ENCODE measurements at places on chromosomes 16 and 17. TPM values are rescaled to one million over a fixed set of nuclear protein-coding genes. Genes with fewer than 3 reads are reported as not detected.

DNA sequence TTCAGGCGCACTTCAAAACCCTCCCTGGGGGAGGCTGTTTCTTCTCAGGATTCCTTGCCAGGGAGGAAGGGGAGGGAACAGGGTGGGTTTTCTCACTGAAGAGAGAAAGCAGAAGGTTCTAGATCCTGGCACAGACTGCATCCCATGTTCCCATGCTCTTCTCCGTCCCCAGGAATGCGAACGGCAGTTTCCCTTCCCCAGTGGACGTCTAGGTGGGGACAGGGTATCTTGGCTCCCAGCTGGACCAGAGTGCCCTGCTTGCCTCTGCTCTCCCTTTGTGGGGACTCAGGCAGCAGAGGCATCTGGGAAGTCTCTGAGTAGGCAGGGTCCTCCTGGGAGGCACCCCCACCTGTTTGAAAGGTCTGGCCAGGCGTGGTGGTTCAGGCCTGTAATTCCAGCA lies 3.0 kb upstream of the TCF25 start:
- no peak for DNase-seq

DNA sequence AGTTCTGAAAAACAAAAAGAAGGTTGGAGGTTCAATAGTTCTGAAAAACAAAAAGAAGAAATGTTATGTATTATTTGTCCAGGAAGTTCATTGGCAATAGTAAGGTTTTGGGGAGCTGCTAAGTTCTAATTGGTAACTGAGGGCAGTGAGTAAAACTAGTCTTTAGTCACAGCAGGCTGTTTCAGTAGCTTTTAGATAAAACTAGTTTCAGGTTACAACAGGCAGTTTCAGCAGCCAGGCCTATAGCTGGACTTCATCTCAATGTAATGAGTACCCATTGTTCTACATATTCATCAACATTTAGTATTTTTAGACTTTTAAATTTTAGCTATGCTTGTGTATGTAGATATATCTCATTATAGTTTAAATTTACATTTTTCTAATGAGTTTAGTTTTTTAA lies 639.3 kb downstream of the TOX3 start:
- DNase-seq = no peak

The CISD3 gene
- total RNA-seq = 11.2 TPM

The NPIPA2 gene
- total RNA-seq = 3.7 TPM

GRCh38 chr16:54927125-54928015 lies 3.3 kb upstream of the IRX5 start:
- DNase-seq = no peak

DNA sequence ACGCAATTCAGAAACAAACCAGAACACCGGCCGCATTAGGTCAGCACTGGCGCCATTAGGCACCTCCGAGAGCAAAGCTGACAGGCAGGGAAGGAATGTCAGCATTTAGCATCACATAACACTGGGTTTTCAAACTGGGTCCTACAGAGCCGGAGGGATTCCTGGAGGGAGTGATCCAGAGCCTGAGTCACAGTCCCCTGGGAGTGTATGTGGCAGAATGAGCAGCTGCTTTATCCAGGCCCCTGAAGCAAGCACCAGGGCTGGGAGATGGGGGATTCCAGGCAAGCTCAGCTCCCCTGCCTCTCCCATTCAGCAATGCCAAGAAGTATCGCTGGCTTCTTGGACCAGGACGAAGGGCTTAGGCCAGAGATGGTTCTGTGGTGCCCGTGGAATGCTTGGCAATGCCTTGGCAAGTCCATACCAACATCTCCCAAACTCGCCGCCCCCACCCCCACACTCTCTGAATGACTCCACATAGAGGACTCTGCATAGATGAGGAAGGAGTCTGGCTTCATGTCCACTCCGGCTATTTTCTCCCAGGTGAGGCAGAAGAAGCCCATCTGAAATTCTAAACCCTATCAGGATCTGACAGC lies 20.4 kb downstream of the GAS7 start:
- DNase-seq = no peak

The DNAI2 gene
- total RNA-seq = not detected

DNA sequence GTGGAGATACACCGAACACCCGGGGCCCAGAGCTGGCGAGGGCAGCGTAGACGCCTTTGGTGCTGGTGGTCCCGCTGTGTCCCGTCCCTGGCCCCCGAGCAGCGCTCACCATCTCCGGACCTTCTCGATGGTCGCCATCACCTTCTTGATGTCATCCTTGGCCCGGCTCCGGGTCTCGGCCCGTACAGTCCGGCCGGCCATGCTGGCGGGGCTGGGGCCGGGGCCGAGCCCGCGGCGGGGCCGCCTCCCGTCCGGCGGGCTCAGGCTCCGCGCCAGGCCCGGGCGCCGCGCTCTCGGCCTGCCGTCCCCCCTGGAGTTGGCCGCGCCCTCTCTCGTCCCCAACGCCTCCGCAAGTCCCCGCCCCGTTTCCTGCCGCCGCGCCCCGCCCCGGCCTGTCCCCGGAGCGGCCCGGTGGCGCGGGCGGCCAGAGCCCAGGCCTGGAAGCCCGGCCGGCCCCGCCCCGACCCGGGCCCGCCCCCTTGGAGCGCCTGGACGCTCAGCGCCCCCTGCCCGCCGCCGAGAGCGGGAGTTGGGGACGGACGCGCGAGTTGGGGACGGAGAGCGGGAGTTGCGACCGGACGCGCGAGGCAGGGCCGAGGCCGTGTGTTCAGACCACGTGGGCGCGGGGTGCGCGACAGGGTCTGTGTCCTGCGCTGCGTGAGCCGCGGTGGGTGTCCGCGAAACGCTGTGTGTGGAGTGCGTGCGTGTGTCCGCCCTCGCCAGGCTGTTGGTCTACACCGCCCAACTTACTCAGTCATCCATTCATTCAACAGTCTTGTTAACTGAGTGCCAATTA lies at the start of gene BCL7C:
TSS of gene BCL7C (minus strand) at position 334 of the 796 bp plus-strand sequence. CDS start at position 201, 133 bp downstream.
- peak; percentile 91 for DNase-seq

Measured in NCI-H460 (cell line).